Stimulated activated CD8-positive, alpha-beta memory T cell treated with anti-CD3 and anti-CD28 coated beads, Interleukin-4, amount 100 ng/mL, for 24 hours (primary cell): ENCODE measurements at places on chromosomes 16 and 17.

GRCh38 chr17:77419547-77420094 lies 278.9 kb downstream of the SEC14L1 start:
- DNase-seq = no peak

DNA sequence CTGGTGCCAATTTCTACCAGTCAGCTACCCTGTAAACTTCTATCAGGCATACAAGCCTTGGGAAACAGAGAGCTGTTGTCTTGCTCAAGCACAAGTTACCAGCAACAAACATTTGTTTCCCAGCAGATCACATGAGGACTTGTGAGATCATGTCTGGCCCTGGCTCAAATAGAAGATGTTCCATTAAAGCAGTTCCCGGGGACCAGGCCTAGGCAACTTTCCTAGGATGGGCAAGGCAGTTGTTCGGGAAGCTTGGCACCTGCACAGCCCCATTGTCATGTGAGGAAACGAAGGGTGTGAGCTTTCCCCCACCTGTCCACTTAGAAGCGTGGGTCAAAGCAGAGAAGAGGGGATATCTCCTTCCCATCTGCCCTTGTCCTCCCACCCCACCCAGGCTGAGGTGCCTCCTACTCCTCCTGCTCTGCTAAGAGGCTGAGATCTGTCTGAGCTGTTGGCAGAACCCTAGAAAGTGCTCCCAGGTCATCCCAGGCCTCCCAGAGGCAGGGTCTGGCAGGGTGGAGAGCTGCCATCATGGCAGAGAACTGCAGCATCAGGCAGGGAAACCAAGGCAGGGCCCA lies 11.2 kb upstream of the SLC47A2 start:
- no peak for DNase-seq

GRCh38 chr16:31177136-31177535 lies 2.8 kb upstream of the FUS start:
- DNase-seq = no peak

- DNase-seq = no peak
Observed at GRCh38 chr16:82384949-82385348, 214.9 kb upstream of the MPHOSPH6 start.

- DNase-seq = no peak
Observed at GRCh38 chr16:5895976-5896375, 798.4 kb upstream of the EEF2KMT start.

- DNase-seq = no peak
Observed at GRCh38 chr16:84843149-84844048, 23.6 kb downstream of the CRISPLD2 start.

DNA sequence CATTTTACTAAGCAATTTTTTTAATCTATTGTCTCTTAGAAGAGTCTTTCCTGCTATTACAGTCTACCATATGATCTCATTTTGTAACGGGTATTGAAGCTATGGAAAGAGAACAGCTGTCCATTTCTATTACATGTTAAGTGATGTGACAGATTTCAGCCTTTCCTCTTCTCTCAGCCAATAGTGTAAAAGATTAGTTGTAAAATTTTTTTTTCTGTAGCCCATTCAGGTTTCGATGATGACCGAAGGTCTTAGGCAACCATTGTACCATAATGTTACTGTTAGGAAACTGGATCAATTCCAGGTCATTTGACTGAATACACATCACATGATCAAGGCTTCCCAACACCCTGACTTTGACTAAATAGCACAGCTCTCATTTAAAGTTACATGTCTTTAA lies 147.6 kb upstream of the HLF start:
- no peak for DNase-seq

DNA sequence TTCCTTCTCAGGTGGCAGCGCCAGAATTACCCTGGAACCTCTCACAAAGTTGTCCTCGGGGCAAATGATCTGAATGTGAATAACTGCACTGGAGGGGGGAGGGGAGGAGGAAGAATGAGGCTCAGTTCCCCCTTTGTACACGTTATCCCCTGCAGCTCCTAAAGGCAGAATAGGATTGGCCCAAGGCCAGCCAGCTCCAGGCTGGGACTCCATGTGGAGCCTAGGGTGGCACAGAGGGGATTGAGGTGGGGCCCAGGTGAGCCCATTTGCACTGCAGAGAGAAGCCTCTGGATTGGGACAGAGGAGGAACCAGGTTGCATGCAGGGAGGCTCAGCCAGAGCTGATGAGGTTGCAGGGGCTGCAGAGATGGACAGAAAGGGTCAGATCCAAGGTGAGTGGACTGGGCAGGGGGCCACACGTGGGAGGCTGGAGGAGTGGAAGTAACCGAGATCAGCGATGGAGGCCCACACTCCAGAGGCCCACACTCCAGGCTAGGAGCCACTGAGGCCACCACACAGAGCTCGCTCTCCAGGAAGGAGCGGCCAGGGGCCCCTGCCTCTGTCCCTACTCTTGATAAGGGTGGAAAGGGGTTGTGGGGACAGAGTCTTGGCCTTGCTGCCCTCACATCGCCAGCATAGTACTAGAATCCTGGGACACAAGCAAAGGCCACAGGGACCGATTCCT lies 78.6 kb downstream of the RBFOX3 start:
- no peak for DNase-seq

GRCh38 chr17:80705988-80706387 lies 161.3 kb downstream of the RPTOR start:
- DNase-seq = no peak

DNA sequence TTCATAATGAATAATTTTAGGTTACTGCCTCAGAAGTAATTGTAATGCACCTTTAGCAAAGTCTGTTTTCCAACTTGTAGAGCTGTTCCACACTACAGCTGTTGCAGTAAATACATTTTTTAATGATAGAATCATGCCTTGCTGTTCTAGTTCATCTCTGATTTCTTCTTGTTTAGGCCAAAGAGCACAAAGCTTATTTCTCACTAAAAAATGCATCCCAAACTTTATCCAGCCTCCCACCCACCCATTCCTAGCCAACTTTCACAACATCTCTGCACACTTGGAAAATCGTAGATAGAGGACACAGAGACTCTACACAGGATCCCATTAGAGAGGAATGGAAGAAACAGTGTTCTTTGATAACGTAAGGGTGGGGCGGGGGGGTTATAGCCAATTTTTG lies 252.2 kb upstream of the DYNLRB2 start:
- DNase-seq = no peak

- no peak for DNase-seq
Observed at GRCh38 chr16:81710596-81710995, 68.5 kb upstream of the PLCG2 start.
